ENCODE measurements at places on chromosomes 12 and 14.

DNA sequence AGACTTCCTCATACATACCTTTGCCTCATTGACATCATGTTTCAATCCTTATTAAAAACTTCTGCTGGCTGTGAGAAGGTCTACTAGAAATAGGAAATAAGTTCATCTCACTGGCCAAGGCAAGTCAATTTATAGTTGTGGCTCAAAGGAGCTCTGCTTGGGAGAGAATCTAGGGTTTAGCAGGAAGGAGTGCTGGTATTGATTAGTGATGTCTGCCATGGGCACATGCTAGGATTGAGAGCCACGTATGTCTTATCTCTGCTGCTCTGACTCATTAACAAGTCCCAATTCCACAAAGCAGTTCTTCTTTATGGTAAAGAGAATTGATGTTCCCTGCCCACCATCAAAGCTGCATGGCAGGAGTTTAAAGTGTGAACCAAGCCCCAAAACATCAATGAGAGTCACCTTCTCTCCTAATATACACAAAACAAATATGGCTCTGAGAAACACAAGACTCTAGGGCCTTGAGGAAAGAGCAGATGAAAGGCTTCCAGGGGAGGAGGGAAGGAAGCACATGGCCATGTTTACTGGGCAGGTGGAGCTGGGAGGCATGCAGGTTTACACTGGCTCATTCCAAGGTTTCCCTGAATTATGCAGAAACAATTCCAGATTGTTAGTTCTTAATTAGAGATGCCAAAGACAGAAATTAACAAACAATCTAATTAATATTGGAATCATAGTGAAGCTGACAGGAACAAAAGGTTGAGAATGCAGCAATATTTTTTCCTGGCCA is 931.9 kb upstream of the TMEM132C start:
- no peak for DNase-seq

DNA sequence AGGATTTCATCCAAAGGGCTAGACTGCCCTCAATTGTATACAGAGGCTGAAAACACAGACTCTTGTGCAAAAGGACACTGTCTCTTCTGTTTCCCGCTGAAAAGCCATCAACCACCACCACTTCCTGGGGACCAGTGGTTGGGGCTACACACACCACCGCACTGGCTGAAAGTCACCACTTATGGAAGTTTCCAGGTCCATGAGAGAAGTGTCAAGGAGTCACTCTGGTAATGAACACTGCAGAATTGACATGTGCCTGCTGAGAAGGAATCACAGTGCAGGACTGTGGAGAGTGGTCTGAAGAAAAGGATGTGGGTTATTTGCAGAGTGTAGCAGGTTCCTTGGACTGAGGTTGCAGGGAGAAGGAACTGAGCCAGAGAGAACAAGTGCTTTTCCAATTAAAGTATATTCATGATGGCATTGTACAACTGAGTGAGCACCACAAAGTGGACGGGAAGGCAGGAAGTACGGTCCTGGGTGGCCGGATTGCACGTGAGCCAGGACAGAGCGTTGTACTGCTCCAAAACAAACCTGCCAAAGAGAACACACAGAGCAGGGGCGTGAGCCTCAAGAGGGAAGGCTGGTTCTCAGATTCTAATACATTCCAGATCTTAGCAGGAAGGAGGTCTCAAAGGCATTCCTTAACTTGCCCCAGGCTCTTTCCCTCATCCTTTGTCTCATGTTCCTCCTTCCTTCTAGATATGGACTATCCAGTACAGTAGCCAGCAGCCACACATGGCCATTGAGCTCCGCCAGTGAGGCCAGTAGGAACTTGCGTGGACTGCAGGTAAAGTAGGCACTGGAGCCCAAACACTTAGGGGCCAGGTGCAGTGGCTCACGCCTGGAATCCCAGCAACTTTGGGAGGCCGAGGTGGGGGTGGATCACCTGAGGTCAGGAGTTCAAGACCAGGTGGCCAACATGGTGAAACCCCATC is 316.4 kb downstream of the MED13L start:
- DNase-seq: no peak

GRCh38 chr12:111413442-111414086 is 7.8 kb downstream of the SH2B3 start:
- DNase-seq: peak; percentile 91

GRCh38 chr14:91228112-91229004 is 16.1 kb downstream of the GPR68 start:
- peak; percentile 28 for DNase-seq

DNA sequence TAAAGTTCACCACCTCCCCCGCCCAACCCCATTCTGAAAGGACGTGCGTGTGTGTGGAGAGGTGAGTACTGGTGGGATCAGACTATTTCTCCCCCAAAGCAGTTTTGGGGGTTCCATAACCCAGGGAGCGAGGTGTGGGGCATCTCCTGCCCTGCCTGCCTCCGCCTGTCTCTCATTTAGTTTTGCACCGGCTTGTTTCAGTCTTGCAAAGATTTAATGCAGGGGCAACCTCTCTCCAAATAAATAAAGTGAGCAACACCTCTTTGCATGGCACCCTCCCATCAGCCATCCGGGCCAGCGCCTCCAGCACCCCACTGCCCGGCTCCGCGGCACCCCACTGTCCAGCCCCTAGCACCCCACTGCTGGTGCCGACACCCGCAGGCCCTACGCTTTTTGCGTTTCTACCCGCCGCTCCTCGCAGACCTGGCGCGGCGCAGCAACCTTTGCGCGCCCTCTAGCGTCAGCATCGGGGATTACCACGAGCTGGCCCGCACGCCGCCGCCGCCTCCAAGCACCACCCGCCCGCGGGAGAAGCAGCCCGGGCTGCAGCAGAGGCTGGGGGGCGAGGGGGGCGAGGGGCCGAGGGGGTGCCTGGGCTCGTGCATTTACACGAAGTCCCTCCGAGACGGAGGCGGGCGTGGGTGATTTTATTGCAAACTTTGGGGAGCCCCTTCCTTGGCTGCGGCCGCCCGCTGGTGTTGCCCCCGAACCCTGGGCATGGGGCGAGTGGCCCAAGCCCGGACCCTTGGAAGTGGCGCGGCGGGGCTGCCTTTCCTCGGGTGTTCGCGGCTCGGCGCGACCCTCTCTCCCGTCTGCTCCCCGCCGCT is 55.8 kb upstream of the VRK1 start:
- peak; percentile 41 for DNase-seq

DNA sequence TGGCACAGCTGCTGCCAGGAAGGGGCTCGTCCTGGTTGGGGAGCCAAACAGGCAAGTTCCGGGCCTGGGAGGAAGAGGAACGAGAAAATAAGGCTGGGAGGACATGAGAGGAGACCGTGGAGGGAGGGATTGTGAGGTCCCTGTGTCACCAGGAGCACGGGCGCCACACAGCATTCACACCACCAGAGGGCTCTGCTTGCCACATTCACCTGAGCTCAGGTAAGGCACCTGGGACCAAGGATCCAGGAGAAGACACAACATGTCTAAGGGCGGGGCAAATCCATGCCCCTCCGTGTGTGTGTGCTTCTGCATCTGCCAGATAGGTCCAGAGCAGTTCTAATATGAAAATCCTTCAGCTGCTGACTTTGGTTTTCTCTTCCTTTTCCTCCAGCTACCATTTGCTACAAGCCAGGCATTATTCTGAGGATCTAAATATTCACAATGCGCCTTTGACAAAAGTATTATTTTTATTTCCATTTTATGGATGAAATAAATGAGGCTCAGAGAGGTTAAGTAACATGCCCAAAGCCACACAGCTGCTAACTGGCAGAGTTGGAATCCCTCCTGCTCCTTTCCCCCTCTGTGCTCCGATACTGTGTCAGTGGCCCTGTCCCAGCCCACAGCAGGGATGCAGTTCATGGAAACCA is 14.6 kb downstream of the RAPGEF3 start:
- DNase-seq: no peak

GRCh38 chr12:23949348-23950209 is at the start of gene SOX5:
Gene SOX5, minus strand, starts transcription at chr12:23949670. Its CDS starts 69 bp downstream, at chr12:23949601.
- DNase-seq: no peak

Data from inflammatory macrophage treated with lipopolysaccharide for 1 hour (primary cell).